ENCODE measurements at places on chromosomes 2 and 18.
A peak's percentile ranks its signal among the peaks of the same experiment; 100 is the strongest.

DNA sequence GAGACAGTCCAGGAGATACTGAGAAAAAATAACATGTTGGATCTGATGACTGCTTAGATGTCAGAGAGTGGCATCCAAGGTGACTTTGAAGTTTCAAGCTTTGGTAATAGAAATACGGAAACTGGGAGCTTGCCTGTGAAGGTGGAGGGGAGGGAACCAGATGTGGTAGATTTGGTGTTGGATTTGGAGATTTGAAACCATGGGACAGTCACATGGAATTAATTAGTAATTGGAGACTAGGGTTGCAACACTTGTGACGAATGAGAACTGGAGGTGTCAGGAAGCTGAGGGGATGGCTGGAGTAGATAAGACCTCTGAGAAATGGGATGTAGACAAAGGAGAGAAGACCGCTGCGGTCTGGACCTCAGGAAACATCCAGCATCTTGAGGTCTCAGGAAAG is 46.7 kb downstream of the RPL37A start:
- DNase-seq: peak; percentile 59

GRCh38 chr2:159177357-159177756 is 109.1 kb downstream of the WDSUB1 start:
- DNase-seq: no peak

DNA sequence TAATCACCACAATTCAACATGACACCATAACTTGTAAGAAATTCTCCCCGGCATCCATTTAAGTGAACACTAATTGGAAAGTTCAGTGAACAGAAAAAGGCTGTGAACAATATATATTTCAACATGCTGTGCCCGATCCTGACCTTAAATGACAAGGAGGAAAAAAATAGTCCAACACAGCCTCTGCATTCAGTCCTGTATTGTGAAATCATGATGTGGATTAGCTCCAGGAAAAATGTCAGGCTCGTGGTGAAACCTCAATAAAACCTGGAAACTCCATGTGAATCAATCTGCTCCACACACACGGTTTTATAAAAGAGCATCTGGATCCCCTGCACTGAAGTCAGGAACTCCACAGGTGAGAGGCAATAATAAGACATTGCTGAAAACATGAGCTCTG is 145.4 kb upstream of the SPOPL start:
- peak; percentile 45 for DNase-seq

- DNase-seq: no peak
These were observed 37.7 kb upstream of the NEMP2 start for GRCh38 chr2:190572246-190572645.

DNA sequence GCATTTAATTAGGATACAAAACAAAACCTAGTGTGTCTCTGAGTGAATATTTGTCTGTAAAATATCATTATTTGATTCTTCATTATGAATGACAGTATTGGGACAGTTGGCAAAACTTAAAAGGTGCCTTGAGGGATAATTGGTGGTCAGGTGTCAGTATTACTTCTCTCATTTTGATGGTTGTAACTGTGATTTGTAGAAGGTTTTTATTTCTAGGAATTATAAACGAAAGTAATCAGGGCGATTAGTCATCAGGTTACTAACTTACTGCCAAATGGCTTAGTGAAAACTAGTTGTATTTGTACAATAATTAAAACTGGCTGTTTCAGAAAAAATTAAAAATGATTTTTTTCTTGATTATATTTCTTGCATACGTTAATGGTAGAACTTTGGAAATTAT is 117.6 kb downstream of the BIRC6 start:
- no peak for DNase-seq

DNA sequence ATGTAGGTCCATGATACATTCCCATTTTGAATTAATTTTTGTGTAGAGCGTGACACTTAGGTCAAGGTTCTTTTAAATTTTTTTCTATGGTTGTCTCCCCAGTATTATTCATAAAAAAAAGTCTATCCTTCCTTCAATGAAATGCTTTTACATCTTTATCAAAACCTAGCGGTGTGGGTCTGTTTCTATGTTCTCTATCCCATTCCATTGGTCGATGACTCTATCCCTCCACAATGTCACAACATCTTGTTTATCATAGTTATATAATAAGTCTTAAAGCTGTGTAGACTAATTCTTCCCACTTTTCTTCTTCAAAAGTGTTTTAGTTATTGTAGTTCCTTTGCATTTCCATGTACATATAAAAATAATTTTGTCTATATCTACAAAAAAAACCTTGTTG is 47.2 kb upstream of the GPR17 start:
- no peak for DNase-seq

DNA sequence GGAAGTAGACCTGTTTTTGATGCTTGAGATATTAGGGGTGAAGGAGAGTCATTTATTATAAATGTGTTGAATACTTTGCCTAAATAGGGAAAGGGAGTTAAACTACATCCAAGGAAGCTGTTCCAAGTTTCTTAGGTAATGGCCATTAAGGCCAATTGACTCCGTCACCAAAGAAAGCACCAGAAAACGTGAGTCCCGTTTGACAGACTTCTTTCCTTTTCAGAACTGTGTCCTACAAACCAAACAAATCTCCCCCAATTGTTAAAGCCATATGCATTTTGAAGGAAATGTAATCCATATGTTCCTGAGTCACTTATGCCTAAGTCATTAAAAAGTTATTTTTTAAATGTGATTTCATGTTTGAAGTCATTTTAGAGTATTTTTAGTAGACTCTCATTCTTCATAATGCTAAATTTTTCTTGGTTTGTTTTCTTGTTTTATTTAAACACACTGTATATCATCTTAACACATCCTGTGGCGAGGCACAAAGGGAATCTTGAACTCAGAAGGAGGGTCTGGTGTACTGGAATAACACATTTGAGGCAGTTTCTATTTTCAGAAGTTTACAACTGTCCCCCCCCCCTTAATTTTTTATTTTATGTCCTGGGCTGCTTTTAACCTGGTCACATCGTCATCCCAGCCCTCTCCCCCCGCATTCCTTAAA is 133.7 kb downstream of the RHBDD1 start:
- DNase-seq: peak; percentile 6

DNA sequence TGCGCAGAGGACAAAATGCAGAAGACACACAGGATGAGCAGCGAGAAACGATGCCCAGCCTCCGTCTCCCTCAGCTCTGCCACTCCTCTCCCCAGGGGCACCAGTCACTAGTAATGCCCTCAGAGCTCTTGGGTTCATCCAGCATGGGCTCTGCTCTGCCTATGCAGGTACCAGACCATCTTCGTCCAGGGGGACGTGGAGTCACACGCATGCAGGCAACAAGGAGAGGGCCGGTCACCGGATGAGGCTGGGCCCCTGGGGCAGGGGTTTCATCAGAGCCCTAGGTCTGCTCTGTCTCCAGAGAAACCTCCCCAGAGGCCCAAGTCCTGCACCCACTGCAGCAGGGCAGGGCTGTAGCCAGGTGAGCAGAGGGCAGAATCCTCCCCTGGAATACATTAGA is 23.9 kb downstream of the RAB31 start:
- no peak for DNase-seq

DNA sequence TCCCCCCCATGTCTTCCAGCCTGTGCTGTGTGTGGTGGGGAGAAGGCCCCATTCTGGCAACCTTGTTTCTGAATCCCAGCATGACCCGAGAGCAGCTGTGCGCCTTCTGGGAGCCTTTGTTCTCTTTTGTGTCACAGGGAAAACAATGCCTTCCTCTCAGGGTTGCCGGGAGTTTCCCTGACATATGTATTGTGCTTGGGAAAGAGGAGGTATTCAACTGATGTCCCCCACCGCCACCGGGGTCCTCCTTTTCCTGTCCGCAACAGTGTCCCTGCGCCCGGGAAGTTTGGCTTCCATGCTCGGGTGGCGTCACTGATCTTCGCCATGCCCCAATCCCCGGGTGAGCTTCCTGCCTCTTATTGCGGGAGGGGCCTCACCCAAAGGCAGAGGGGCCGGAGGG is 77.5 kb upstream of the ASB18 start:
- DNase-seq: no peak

DNA sequence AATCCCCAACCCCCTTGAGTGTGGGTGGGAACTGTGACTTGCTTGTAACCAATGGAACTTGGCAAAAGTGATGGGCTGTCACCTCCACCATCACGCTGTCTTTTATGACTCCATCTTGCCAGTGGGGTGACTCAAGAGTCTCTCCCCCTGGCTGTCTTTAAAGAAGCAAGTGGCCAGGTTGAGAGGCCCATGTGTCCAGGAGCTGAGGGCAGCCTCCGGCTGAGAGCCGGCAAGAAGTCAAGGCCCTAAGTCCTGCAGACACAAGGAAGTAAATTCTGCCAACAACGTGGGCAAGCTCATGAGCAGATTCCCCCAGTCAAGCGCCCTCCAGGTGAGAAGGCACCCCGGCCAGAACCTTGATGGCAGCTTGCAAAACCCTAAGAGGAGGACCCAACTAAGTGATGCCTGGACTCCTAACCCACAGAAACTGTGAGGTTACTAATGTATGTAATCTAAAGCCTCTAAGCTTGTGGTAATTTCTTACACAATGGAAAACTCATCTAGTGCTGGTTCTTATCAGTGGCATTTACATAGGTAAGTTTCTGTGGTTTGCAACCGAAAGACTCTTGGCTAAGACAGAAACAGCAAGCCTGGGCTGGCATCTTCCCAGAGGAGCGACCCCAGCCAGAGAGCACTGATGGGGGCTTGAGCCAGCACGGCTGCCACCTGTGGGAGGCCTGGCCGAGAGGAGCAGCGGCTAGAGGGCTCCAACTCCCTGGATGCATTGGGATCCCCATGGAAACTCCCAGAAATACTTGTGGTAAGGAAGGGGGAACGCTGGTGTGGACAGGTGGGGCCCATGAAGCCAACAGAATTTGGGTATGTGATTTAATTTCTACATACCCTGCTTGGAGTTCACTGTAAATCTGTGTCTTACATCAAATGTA is 49.3 kb downstream of the CIB4 start:
- no peak for DNase-seq

DNA sequence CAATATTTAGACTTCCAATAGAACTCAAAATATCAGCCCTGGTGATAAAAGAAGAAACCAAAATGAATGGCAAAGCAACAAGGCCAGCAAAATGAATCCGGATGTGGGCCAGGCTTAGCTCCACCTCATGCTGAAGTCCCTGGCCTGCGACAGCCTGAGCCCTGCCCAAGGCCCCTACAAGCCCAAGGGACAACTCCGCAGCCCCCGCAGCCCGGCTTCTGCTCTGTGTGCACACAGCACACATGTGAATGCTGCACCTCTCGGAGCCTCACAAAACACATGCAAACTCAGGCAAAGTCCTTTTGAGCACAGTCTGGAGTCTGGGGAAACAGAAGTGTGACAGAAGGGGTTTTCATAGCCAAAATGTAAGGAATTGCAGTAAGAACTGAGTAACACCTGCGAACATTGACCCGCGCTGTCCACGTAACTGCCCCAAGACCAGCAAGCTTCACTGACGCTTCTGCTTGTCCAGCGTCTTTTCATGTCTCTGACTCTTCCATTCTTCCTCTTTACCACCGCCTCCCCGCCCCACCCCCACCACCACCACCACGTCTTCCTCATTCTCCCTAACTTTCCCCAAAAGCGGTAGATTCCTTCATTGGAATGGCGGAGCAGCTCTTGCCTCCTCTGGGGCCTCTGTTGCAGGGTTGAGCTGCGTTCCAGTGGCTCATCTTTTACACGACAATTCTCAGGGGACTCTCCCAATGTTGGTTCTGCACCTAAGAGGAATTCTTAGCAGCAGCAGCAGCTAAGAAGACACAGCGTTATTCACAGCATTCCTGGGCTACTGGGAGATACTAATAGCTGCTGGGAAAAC is 136.4 kb upstream of the COPS8 start:
- DNase-seq: no peak

DNA sequence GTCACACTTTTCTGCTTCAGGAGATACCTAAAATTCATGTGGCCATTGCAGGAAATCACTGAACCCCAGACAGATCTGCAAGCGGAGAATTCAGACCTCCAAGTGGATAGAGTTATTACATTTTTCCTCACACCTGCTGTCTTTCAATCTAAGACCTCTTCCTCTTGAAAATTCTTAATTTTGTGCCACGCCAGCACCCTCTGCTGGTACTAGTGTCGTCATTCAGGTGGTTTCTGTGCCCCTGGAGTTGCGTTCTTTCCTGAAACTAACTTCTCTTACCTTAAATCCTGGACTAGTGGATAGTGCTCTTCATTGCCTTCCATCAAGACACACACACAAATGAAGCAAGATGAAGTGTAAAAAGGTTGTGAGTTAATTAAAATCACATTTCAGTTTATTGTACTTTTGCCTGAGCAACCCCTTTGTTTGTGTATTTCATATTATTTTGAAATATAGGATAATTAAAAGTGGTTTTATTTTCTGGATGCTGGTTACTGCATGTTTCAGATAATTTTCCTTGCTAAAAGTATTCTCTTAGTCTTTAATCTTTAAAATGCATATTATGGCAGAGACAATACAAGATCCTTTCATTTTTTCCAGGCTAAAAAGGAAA is 1.6 kb upstream of the DNER start:
- no peak for DNase-seq

GRCh38 chr2:187483537-187483936 is 35.5 kb upstream of the CALCRL start:
- no peak for DNase-seq

DNA sequence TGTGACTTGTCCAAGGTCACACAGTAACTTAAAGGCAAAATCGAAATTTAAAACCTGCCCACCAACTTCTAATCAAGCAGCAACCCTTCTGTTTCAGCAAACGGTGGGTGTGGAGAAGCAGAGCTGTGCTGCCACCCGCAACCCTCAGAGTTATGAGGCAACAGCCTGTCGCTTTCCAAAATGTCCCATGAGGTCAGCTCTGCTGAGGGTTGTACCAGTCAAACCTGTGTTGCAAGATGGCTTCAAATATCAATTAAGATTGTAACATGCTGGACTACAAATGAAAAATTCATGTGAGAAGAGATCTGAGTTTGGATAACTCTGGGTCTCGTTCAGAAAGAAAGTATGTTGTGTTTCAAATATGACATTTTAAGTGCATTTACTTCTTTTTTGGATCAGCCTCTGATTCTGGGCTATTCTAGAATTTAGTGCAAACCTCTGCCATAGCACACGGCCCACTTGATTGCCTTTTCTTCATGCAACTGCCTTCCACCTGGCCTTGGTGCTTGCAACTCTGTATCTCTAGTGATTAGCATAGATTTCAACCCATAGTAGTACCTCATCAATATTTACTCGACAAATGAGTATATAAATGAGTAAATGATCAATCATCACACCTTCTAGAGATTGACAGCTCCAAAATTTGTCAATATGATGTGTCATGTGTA is 69.3 kb downstream of the TIMM21 start:
- no peak for DNase-seq

DNA sequence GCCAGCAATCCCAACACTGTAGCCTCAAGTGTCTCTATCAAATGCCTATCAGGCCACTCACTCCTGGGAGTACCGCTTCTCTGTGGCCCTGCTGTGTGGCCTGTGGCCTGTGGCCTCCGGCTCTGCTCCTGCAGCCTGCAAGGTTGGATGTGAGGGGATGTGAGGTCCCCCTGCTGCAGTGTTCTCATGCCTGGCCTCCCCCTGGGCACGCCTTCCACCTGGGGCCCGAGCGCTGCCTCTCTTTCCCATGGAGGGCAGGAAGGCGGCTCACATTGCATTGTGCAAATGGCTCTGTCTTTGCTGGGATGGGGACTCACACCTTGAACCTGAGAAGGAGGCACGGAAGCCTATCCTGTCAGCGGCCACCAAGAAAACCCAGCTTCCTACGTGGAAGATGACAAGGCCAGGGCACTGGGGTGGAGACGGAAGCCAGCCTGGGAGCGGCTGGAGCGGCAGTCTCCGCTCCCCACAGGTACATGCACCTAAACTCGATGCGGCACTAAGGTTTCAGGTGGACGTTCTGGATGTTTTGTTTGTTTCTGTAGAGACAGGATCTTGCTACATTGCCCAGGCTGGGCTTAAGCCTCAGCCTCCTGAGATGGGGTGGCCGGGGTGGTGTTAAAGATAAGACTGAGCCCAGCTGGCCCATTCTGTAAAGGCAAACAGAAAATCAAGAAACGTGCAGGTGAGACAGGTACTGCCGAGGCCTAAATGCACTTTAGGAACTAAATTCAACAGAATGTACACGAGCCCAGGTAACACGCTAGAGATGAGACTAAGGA is 140.1 kb downstream of the HDAC4 start:
- no peak for DNase-seq

Data from fibroblast of the conjunctiva (primary cell).